Activated naive CD4-positive, alpha-beta T cell (primary cell): ENCODE measurements at places on chromosomes 2 and 18.

DNA sequence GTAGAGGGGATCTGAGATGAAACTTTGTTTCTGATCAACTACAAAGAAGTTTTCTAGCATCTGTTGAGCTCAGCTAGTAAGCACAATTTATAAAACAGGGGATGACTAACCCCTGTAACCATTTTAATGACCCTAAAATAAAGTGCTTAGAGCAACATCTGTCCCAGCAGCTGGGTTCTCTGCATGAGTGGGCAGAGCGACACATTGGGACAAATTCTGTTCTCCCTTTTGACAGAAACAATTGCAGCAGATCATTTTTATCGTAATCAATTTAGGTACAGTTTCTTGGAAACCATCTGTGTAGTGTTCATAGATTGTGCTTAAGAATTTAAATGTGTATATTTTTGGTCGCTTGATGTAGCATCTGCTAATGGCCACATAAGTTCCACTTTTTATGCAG, 678.0 kb downstream of the RNF144A start:
- no peak for DNase-seq

DNA sequence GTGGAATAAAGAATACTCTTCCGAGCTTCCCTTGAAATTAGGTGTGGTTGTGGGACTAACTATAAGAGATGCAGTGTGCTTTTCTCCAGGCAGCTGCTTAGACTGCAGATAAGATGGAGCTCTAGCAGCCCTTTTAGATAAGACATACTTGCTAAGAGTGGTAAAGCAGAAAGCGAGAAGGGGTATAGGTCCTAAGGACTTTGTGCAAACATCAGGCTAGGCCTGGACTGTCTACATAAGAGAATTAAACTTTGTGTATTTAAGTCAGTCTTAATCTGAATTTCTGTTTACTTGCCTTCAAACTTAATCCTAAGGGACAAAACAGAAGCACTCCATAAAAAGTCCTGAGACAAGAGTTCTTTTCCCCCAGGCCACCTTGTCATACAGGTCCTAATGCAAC, 218.9 kb downstream of the RAB3GAP1 start:
- DNase-seq, result no peak

- no peak for DNase-seq
Observed at GRCh38 chr2:67880291-67880761, 182.5 kb downstream of the C1D start.

- no peak for DNase-seq
Observed at GRCh38 chr2:74947703-74948102, 10.7 kb upstream of the POLE4 start.

DNA sequence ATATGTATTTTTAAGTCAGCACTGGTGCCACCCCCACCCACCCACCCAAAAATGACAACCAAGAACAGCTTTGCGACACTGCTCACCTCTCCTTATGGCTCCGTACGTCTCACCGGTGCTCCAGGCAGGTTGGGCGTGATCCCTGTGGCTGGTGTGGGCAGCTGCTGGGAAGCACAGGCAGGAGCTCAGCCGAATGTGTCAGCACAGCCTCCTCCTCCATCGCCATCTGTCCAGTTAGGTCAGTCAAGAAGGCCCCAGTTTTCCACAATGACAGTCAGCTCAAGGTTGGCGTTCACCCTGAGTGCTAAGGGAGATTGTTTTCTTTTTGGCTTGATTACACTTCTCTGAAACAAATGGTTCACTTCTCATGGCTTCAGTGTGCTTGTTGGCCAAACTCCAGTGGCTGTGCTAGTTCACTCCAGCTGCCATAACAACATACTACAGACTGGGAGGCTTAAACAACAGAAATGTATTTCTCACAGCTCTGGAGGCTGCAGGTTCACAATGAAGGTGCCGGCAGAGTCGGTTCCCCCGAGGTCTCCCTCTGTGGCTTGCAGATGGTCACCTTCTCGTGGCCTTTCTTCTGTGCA, 30.2 kb downstream of the AMER3 start:
- no peak for DNase-seq

GRCh38 chr2:68043032-68043431, 19.8 kb downstream of the C1D start:
- no peak for DNase-seq

GRCh38 chr2:173648816-173649215, 294.1 kb downstream of the CDCA7 start:
- DNase-seq, result no peak

DNA sequence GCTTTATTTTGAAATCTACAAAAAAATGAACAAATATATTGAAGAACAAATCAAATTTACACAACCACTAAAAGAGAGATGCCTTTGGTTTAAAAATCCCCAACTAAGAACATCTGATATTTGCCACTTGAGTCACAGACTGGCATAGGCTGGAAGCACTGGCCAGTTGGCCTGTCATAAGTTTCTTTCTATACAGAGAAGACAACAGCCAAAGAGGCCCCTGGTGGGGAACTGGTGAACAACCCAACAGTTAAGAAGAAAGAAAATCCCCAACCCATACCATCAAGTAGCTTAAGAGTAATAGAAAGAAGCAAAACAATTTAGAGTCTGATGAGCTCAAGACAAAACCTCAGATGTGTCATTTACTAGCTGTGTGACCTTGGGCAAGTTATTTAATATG, 45.5 kb downstream of the OSR1 start:
- no peak for DNase-seq

DNA sequence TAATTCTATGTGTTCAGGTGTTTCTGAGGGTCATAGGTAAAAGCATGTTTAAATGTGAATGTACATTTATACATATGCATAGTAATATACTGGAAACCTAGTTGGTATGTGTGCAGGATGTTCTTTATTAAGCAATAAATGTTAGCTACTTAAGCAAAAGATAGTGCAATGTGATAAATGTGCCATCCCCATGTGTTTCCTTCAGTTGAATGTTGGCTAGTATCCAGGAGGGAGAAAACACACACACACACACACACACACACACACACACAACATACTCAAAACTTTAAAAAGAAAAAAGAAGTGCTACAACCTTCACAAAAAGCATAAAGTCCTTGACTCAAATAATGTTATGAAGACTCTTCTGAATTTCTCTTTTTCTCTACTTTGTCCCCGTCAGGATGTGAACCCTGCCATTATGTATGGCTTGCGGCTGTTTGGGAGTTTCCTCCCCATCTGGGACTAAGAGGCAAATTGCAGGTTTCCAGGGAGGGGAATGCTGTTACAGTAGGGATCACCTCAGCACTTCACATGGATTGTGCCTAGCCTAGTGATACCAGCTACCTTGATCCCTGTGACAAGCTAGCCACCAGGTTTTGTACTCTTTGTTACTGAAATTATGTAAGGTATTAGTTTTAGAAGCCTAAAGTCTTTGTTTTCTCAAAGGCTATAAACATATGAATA, 82.6 kb downstream of the IKZF2 start:
- no peak for DNase-seq

GRCh38 chr18:3683483-3683882, 233.5 kb downstream of the TGIF1 start:
- DNase-seq, result no peak

GRCh38 chr2:25254961-25255360, 86.6 kb upstream of the POMC start:
- DNase-seq, result no peak

DNA sequence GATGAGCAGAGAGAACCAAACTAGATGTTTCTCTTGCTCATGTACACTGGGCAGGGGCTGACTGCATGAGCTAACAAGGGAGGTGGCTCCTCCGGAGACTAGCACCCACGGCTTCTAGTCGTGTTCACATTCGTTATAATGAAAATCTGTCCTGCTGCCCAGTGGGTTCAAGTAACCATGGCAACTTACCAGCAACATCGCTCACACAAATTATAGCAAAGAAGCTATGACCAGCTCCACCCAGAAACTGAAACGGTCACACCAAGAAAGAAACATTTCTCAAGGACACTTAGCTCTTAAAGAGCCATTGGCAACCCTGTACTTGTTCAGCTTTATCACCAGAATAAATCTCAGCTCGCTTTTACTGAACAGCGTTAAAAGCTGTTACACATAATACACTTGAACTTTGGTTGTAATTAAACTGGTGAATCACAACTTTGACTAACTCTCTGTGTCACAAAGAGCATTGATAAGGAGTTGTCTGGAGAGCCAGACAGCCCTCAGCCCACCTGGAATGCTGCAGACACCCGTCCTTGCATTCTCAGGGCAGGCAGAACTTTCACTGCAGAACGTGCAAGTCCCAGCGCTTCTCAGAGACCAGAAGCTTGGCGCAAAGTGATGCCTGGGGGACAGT, 141.2 kb downstream of the PID1 start:
- DNase-seq, result no peak

DNA sequence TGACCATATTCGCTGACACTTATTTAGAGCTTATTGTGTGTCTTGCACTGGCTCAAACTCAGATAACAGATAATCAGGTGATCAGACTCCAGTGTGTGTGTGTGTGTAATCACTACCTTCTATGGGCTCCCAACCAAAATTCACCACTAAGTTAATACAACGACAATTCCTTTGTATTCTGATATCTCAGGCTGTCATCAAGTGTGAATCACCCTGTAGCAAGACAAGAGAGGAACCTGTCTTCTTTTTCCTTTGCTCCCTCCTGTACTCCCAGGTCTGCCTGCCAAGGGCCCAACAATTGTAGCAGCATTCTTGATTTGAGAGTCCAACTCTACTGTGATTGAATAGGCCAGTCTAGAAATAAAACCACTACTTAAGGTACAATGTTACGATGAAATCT, 25.8 kb downstream of the ITGB6 start:
- DNase-seq, result no peak
